ENCODE measurements at places on chromosomes 13 and 19.

GRCh38 chr19:16164222-16164890, 9.0 kb downstream of the CIB3 start:
- DNase-seq = no peak

- no peak for DNase-seq
Observed at GRCh38 chr13:35723053-35723461, 246.6 kb upstream of the MAB21L1 start.

DNA sequence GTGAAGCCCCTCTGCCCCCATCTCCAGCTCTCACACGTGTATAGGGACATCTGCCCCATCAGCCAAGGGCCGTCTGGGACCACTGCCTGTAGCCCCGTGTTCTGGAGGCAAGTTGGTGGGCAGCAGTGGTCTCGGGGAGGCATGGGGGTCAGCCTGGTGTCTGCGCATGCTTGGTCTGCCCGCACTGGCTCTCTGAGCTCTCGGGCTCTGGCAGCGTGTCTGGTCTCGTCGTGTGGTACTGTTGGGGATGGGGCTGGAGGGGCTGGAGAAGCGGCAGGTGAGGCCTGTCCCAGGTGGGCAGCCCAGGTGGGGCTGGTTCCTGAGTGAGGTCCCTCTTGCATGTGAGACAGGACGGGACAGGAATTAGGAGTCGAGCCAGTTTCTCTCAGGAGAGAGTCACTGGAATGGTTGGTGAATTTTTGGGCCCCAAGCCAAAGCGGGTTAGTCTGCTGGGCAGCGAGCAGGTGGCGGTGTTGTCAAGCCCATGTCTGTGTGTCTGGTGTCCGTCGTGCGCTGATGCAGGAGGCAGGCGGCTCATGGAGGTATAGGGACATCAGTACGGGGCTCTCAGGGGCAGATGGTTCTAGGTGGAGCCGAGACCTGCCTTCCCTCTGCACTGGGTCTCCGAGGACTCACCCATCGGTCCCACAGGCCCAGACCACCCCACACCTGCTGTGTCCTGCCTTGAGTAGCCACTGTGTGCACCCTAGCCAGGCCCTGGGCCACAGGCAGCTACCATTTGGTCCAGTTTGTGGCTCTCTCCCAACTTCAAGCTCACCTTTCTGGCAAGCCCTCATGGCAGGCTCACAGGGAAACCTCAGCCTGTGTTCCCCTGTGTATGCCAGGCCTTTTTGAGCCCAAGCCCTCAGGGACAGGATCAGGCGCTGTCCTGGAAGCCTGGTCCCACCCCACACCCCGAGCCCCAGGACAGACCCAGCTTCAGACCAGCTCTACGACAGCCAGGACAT, 18.2 kb downstream of the COMP start:
- DNase-seq = no peak

DNA sequence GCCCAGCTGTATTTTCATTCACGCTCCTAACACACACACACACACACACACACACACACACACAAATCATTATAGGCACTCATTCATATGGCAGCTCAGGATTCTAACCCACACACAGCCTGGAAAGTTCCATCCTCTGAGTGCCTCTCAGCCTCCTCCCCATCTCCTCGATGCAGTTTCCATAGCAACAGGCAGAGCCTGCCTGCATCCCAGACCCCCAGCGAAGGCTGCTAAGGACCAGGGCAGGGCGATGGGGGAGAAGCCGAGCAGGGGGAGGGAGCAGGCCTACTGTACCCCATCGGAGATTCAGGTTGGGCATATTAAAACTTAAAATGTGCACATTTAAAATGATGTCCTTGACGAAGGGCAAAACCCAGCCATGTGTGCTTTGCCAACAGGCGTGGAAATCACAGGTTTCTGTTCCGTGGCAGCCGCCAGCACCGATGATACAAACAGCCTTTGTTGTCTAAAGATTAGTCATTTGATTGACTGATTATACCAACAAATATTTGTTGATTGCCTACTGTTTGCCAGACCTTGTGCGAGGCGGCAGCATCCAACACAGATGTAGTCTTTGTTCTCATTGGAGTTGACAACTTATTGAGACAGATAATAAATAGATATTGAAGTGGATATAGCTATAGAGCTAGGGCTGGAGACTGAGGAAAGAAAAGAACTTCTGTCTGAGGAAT, 43.8 kb upstream of the USP29 start:
- DNase-seq = no peak

- no peak for DNase-seq
Observed at GRCh38 chr19:43518051-43518450, 8.9 kb downstream of the ETHE1 start.

DNA sequence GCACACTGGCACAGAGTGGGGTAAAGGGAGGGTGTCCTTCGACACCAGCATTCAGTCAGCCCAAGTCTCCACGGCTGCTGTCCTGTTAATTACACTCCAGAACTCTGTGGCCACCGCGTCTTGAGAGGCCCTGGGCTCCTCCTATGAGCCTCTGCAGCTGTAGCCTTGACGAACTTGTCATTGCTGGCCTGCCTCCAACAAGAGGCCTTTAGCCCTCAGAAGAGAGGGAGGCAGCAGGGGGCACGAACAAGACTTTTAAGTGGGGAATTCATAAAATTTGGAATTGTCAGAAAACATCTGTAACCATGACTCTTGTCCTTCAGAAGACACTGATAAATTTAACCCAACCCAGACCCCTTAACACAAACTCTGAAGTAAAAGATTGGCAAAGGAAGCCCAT, 241.9 kb downstream of the UQCRFS1 start:
- DNase-seq = no peak

GRCh38 chr13:68124437-68125086, 894.4 kb upstream of the PCDH9 start:
- no peak for DNase-seq

GRCh38 chr13:28606466-28606865, 52.5 kb upstream of the POMP start:
- DNase-seq = no peak

- DNase-seq = no peak
Observed at GRCh38 chr13:79688741-79689140, 207.8 kb downstream of the NDFIP2 start.

- DNase-seq = no peak
Observed at GRCh38 chr19:6088602-6089049, 21.7 kb downstream of the RFX2 start.

GRCh38 chr13:25422153-25422552, 50.4 kb downstream of the ATP8A2 start:
- peak; percentile 60 for DNase-seq

DNA sequence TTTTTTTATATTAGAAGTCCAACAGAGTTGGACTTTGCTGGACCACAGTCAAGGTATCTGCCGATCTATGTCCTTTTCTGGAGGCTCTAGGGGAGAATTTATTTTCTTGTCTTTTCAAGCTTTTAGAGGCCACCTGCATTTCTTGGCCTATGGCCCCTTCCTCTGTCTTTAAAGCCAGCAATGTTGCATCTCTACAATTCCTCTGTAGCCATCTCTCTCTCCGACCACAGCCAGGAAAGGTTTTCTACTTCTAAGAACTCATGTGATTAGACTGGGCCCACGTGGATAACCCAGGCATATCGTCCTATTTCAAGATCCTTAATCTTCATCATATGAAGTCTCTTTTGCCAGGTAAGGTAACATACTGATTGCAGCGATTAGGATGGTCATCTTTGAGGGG, 43.5 kb upstream of the RGCC start:
- no peak for DNase-seq

- DNase-seq = no peak
Observed at GRCh38 chr13:51873837-51874236, 12.1 kb downstream of the CCDC70 start.

- no peak for DNase-seq
Observed at GRCh38 chr13:106617561-106617960, 49.6 kb upstream of the ARGLU1 start.

DNA sequence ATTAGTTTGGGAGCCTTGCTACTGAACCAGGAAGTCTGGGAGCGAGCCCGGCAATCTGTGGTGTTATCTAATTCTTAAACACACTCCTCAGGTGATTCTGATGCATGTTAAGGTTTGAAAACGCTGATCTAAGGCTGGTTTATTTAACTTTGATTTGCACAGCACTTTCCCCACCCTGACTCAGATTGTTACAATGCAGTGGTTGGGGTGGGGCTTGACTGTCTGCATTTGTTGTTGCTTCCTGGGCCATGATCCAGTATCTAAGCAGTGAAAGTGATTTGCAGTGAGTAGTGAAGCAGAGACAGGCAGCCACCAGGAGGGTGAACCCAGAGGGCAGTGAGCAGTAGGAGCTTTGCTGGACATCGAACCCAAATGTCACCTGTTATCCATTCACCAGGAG, 81.6 kb upstream of the ARGLU1 start:
- DNase-seq = no peak

- DNase-seq = no peak
Observed at GRCh38 chr13:95697052-95697680, 20.2 kb downstream of the DNAJC3 start.

DNA sequence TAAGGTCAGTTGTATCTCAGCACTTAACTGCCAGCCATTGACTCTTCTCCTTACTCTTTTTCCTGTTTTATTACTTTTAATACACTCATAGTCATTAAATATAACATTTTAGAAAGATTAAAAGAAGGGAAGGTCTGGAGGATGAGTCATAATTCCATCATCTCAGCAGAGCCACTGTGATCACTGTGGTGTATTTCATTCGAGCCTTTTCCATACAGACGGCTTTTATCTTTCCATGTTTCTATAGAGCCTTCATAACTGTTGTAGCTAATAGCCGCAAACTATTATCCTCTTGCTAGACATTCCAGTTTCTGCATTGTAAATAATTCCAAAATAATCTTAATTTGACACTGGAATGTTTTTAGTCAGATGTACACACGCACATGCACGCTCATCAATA, 4.7 kb upstream of the FLT1 start:
- no peak for DNase-seq

- no peak for DNase-seq
Observed at GRCh38 chr13:77099415-77099814, 72.5 kb upstream of the FBXL3 start.

DNA sequence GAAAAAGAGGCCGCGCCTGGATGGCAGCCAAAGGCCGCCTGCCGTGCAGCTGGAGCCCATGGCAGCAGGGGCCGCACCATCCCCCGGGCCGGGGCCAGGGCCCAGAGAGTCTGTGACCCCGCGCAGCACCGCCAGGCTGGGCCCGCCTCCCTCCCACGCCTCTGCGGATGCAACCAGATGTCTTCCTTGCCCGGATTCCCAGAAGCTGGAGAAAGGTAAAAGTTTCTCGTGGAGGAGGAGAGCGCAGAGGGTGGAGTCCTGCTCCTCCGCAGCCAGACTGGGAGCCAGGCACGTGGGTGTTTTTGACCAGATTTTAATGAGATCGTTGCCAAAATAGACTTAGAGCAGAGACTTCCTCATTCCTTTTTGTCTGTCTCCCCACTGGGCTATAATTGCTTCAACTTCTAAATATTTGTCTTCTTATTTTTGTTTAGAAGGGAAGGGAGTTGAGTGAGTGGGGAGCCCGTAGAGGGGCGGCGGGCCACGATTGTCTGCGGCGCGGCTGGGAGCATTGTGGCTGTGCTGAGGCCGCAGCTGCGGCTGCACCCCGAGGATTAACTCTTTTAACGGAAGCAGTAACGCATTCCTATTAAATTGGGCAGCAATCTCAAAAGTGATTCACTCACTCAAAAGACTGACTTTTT, 22.8 kb upstream of the NDUFS7 start:
- no peak for DNase-seq

- peak; percentile 67 for DNase-seq
Observed at GRCh38 chr19:45641274-45642105, 2.3 kb upstream of the EML2 start.

GRCh38 chr19:2636897-2637683, 65.4 kb downstream of the GNG7 start:
- no peak for DNase-seq

- DNase-seq = peak; percentile 73
Observed at GRCh38 chr19:42132851-42133528, 744 bp upstream of the POU2F2 start.

GRCh38 chr19:45247136-45247535, 1.9 kb upstream of the EXOC3L2 start:
- DNase-seq = no peak

- DNase-seq = no peak
Observed at GRCh38 chr19:36246006-36246481, 31.1 kb downstream of the ZNF146 start.

DNA sequence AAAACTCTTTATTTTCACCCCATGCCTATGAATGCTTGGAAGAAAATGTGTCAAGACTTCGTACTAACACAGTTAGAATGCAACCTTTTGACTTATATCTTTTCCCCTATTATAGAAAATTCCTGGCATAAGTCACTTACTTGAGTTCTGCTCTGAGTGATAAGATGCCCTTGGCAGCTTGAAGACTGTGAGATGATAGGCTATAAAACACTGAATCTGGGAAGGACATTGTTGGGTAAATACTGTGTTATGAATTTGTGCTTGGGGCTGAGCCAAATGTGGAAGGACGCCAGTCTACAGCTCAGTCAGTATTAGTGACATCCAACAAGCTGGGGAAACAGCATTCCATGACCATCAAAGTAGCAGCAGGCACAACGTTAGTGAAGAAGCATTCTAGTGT, 368.0 kb upstream of the SGCG start:
- peak; percentile 10 for DNase-seq

DNA sequence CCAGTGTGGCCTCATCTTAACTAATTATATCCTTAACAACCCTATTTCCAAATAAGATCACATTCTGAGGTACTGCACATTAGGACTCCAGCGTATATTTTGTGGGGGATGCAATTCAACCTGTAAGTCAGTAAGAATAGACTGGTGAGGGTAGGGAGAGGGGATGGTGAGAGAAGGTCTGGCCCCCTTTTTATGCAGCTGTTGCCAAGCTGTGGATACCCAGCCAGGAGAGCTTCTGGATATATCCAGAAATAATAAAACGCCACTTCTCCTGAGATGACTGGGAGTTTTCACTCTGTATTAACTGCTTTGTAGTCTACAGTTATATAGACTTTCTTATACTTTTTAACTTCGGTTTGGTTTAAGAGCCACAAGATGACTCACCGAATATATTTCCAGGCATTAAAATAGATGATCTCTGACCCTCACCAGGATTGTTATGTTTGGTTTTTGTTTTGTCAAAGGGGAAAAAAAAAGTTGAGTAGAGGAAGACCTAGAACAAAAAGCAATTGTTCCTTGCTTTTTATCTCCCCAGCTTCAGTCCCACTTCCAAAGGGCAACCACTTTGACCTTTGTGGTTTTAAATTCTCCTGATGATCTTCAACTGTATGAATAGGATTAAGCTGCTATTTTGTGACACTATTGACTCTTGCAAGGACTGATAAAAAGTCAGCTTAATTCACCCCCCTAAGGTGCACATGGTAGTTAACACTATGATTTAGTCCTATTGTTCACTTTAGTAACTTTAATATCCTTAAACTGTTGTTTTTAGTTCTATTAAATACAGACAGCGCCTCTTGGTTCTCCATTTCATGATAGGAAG, 3.1 kb upstream of the NEK3 start:
- DNase-seq = no peak

Data from DMS79 (cell line).